Chondrocyte (in vitro differentiated cells): ENCODE measurements at places on chromosomes 1 and 21. TPM values are rescaled to one million over a fixed set of nuclear protein-coding genes. Genes with fewer than 3 reads are reported as not detected.

Gene LY9
- not detected in 3 replicates for total RNA-seq

DNA sequence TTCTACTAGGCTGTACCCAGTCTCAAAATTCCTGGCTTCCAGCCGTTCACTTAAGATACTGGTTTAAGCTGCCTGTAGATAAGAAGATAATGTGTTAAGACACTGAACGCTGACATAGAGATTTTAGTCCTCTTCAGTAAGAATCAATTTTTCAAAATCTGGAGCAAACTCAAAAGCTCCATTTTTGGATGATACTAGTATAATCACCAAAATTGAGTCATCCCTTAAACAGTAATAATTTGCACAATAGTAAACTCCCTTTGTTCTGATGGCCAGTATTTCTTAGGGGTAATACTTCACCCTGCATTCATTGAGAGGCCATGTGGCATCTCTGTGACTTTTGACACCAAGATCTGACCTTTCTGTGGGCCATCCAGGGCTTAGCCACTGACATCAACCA, 299.8 kb upstream of the USP25 start:
- no peak for DNase-seq

DNA sequence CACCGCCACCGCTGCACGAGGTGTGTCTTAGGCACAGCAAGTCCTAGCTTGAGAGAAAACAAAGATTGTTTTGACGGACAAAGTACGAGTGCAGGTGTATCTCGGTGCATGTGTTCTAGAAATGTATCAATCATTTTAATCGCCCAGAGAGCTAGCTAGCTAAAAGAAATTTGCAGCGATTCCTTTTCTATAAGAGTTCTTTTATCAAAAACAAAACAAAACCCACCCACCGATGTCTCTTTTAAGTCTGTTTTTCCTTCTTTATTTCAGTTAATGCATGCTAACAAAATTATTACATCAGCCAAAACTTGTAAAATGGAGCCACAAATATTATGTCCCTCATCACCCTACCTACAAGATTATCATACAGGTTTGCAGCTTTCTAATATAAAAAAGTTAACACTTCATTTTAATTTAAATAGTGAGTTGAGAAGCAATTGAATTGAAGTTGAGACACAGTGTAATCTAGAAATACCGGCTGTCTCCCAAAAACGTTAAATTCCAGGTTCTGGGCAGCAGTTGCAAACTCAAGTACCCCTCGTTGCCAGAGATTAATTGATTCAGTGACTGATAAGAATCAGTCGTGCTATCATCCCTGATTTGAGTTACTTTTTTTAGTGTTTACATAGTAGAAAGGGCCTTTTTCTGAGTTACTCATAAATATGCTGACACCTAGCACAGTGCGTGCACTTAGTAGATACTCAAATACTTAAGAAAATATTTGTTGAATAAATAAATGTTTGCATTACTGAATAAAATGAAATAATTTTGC, 1.5 kb upstream of the SYDE2 start:
- DNase-seq: no peak

Gene CHIA
- total RNA-seq: not detected in 3 replicates

- no peak for DNase-seq
Observed at GRCh38 chr21:42055425-42055824, 15.7 kb upstream of the UMODL1 start.
